ENCODE measurements at places on chromosomes 1 and 21.

DNA sequence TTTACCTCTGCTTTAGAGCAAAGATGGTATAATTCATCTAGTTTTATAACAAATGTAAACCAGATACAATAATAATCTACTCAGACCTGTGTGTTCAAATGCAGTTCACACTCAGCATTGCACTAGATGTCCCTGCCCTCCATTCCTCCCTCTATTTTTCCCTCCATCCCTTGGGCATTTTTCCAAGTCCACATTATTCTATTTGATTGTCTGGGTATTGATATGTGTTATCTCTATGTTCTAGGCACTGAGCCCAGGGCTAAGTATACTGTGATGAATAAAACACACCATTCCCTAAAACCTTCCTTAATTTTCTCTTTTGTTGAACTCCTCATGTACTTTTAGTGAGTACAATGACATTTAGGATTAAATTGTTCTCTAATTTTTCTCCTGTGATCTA is 66.2 kb upstream of the HMCN1 start:
- no peak for DNase-seq

- no peak for DNase-seq
These were observed 532 bp downstream of the CSF1 start for GRCh38 chr1:109910963-109911798.

DNA sequence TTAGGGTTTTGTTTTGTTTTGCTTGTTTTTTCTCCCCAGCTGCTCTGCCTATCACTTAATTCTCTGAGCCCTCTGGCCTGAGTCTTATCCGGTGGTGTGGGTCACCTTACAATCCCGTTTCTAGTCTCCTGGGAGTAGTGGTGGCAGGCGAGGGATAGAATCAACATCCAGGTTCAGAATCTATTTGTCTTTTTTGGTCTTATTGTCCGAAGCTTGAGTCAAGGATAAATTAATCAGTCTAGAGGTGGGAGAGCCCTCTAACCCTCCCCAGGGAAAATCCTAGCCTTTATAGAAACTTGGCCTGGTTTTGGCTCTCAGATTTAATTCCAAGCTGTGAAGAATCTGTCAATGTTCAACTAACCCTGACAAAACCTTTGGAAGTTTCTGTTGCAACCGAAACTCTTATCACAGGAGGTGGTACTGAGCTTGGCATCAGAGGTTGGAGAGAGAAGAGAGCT is 246.3 kb downstream of the FGGY start:
- DNase-seq: no peak

DNA sequence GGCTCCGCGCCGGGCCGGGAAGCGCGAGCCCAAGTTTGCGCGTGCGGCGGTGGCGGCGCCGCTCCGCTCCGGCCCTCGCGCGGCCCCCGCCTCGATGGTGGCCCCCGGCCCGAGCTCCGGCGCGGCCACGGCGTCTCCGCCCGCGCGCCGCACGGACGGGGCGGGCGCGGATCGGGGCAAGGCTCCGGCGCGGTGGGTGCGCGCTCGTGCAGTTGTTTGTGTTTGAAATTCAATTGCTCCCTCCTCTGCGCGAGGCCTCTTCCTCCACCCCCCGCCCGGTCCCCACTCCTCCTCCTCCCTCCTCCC is at the start of gene HDGF:
HDGF (minus strand) TSS at position 225 of the 306 bp plus-strand sequence. CDS start 246 bp downstream, outside the sequence.
- DNase-seq: no peak

DNA sequence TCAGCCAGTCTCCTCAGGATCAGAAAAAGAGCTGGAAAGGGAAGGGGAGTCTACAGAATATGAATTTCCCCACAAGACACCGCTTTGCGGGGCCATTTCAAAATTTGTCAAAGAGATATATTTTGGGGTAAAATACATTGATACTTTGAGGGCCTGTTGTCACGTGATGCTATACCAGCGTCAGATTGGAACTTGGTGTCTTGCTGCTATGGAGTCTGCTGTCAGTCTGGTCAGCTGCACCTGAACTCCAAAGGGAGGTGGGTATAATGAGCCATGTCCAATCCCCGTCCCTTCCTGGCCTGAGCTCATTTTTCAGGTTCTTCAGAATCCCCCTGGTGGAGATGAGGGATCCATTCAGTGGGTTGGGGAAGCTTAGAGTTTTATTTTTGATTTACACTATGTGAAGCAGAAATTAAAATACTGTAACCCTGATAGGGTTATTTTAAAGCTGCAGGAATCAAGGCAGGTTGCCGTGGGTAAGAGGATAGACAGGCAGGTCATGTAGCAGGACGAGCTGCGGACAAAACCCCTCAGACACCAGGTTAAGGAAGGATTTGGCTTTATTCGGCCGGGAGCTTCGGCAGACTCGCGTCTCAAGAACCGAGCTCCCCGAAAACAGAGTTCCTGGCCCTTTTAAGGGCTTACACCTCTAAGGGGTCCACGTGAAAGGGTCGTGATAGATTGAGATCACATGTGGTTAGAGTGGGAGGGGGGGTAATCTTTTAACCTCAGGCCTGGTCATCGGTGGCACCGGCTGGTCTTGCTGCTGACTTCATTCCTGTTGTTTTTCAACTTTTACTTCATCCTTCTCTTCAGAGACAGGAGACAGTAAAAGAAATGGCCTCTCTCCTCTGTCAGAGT is 2.2 kb upstream of the POFUT2 start:
- no peak for DNase-seq

DNA sequence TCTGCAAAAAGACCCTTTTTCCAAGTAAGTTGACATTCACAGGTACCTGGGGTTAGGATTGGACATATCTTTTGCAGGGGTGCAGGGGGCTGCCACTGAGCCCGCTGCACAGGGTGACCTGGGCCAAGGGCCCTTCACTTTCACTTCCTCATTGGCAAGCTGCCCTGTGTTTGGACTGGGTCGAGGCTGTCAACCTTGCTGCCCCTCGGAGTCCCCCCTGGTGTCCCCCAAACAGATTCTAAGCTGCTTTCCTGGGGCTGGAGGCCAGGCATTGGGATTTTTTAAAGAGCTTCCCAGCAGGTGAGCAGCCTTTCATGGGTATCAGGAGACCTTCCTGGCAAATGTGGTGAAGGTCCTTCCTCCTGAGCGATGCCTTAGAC is 7.9 kb upstream of the UMODL1 start:
- peak; percentile 45 for DNase-seq

- no peak for DNase-seq
These were observed 64.1 kb upstream of the ACTL8 start for GRCh38 chr1:17690906-17691634.

DNA sequence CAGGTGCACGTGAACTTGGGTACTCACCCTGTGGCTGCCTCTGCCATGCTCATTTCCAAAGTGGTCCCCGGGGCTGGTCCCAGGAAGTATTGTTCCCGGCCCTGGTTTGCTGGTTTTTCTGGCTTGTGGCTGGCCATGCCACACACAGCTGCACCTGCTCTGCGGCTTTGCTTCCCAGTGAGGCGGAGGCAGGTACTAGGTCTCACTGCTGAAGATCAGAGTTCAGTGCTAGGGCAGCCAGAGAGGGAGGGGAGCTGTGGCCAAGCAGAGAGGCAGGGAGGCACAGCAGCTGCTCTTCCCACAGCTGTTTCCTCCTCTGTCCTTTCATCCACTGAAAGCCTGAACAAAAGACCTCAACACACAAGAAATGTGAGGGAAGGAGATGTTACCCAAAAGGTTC is 30.5 kb downstream of the ENO1 start:
- DNase-seq: no peak

DNA sequence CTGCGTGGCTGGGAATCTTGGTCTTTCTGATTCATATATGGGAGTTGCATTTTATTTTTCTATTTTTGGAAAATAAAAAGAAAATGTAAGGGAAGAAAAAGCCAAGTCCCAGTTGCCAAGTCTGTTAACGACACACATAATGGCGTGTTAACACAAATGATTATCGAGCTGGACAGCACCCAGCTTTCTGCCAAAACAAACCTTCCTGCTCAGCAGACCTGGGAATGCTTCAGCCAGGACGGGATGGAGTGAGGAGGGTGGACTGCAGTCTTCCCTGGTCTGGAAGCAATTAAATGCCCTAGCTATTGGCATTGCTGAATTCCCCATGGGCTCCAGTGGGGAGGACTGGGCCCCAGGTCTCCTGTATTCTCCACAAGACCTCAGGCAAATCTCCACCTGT is 184.2 kb upstream of the USP24 start:
- no peak for DNase-seq

DNA sequence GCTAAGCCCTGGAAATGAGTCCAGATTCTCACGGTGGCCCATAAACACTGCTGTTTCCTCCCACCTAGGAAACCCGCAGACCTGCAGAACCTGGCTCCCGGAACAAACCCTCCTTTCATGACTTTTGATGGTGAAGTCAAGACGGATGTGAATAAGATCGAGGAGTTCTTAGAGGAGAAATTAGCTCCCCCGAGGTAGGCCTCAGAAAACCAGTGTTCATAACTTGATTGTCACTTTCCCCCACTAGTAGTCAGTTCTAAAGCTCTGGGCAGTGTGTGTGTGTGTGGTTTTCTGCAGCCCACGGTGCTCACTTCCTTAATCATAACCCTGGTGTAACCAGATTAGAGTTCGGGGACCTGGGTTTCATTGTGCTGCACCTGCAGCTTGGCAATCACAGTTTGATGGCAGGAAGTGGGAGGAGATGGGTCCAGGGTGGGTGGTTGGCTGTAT is 39.1 kb downstream of the CLIC6 start:
- no peak for DNase-seq

GRCh38 chr1:1325288-1326074 is 879 bp downstream of the CPTP start:
- DNase-seq: no peak

DNA sequence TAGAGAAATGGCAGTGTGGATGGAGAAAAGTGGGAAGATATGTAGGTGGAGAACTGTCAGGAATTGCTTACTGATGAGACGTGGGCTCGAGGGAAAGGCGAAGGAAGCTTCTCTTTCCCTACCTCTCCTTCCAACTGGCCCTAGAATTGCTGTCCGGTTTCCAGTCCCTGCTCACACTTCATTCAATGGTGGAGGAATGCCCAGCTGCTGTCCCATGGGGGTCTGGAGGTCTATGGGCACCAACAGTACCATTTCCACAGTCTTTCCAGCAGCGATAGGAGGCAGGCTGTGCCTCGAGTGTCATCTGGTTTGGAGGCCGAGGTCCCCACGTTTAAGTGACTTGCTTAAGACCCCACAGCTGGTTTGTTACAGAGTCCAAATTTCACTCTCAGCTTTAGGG is 31.5 kb upstream of the CD1D start:
- no peak for DNase-seq

DNA sequence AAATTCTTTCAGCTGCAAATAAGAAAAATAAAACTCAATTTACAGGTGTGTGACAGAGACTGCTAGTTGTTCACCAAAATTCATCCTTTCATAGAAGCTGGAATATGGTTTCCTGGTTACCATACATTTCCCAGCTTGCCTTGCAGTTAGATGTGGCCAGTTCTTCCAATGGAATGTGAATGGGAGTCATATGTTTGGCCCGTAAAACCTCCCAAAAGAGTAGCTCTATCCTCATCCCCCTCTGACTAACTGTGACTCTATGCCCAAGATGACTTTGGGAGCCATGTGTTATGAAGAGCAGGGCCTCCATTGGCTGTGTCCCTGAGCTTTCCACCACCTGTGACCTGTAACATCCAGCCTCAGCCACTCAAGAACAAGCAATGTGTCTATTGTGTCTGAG is 90.6 kb upstream of the NGF start:
- no peak for DNase-seq

DNA sequence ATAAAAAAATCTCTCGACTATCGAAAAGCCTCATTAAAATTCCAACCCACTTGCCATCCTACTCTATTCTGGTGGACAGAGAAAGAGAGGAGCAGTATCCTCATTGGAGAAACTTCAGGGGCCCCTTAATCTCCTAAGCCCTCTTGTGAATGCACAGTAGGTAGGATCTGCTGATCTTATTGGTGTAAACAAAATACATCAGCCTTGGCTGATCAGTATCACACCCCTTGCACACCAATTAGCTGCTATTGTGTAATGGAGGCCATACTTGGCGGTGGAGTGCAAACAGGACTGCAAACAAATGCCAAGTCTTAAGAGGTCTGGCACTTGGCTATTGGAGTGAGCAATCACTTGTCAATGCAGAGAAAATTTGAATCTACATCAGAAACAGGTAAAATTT is 15.7 kb downstream of the VCAM1 start:
- DNase-seq: no peak

- no peak for DNase-seq
These were observed 49.5 kb downstream of the YARS1 start for GRCh38 chr1:32767641-32768040.

DNA sequence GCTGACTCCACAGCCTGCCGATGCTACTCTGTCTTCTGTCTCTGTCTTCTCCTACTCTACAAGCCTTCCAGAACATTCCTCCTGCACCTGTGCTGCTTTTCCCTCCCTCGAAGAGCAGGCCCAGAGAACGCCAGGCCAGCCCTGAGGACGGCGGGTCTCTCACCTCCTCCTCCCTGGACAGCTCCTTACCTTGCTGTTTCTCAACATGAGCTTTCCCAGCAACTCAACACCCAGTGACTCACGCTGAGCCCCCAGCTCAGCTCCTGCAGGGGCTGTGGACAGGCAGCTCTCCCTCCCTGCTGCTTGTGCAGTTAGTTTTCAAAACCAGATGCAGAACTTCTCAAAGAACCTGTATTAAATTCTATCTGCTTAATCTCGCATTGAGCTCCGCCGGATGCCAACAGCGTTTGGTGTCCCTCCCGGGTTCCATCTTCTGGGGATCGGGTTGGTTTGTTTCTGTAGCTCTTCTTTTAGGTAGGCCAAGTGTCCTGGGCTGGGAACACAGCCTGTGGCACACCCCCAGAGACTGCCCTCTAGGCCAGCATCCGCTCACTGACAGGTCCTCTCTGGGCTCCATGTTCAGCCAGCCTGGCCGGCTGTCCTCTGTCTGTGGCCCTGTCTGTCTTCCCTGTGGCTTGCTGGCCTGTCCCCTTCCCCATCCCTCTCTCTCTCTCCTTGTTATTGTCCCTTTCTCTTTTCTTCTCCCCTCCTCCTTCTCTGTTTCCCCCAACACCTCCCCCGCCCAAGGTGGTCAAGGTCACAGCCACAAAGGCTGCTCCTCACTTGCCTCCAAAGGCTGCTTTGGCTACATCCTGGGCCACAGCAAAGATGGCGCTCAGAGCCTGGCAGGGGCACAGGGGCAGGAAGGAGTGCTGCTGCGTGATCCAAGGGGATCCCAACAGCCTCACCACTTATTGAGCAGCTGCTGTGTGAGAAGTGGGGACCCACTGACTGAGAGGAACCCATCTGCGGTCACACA is 391.0 kb downstream of the MATN1 start:
- no peak for DNase-seq

DNA sequence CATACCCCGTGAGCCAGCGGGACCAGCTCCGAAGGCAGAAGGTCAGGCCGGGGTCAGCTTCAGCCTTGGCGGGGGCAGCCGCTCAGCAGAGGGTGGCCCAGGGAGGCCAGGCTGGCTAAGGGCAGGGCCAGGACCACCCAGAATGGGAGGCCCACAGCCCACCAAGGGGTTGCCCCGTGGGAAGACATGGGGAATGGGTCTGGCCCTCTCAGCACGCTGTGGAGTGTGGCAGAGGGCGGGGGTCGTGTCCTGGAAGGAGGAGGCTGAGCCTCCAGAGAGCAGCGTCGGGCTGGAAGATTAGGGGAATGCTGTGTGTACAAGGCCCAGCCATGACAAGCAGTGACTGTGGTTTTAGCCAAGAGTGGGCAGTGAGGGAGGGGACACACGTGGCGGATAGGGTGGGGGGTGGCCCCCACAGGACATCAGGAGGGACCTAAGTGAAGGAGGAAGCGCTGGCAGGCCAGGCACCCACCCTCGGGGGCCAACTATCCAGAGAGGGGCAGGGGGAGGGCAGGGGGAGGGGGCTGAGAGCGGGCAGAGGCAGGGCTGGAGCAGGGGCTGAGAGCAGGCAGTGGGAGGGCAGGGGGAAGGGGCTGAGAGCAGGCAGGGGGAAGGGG is 43.9 kb upstream of the POFUT2 start:
- no peak for DNase-seq
